ENCODE measurements at places on chromosomes 4 and X. TPM values are rescaled to one million over a fixed set of nuclear protein-coding genes. Genes with fewer than 3 reads are reported as not detected.

The XAGE2 gene
- not detected for total RNA-seq

- no peak for DNase-seq
Observed at GRCh38 chrX:39631276-39632229, 466.2 kb downstream of the BCOR start.

- DNase-seq: peak; percentile 18
Observed at GRCh38 chr4:37225778-37226177, 18.8 kb upstream of the NWD2 start.

DNA sequence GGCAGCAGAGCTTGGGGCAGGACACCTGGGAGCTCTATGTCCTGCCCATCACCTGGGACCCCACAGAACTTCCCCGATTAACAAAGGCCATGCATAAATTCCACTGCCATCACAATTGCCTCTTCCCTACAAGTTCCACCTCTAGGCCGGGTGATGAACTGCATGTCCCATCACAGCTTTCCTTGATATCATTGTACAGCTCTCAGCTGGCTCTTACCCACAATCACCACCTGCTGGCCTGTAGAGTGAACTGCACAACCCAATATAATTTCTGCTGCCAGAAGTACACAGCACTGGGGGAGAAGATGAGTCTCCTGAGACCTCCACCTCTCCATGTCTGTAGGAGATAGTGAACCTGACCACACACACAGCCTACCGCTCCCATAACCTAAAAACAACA is 285.0 kb upstream of the AADAT start:
- no peak for DNase-seq

- no peak for DNase-seq
Observed at GRCh38 chr4:77734928-77735327, 84.2 kb downstream of the CNOT6L start.

All from glutamatergic neuron (in vitro differentiated cells).